Left ventricle myocardium inferior (tissue), 1 donor: ENCODE measurements at places on chromosomes 2 and 18. TPM values are rescaled to one million over a fixed set of nuclear protein-coding genes. Genes with fewer than 3 reads are reported as not detected.

DNA sequence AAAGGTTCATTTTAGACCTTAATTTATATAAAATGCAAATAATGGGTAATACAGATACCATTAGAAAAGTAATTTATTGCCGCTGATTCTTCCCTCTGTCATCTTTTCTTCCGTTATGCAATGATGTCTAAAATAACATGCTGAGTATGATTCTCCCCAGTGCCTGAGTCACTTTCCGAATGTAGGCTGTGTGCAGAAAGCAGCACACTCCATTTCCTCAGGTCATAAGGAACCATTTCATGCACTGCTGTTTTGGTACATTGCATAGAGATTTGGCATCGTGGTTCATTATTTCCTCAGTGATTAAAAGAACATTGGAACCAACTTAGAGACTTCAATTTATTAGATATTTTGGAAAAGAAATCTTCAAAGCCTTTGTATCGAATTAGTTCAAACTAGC, 173.5 kb downstream of the CDH2 start:
- H3K4me3 ChIP-seq, result no peak overlapping the region
- no peak for DNase-seq
- H3K27me3 ChIP-seq, result no peaks in the 10 kb centered on the region

DNA sequence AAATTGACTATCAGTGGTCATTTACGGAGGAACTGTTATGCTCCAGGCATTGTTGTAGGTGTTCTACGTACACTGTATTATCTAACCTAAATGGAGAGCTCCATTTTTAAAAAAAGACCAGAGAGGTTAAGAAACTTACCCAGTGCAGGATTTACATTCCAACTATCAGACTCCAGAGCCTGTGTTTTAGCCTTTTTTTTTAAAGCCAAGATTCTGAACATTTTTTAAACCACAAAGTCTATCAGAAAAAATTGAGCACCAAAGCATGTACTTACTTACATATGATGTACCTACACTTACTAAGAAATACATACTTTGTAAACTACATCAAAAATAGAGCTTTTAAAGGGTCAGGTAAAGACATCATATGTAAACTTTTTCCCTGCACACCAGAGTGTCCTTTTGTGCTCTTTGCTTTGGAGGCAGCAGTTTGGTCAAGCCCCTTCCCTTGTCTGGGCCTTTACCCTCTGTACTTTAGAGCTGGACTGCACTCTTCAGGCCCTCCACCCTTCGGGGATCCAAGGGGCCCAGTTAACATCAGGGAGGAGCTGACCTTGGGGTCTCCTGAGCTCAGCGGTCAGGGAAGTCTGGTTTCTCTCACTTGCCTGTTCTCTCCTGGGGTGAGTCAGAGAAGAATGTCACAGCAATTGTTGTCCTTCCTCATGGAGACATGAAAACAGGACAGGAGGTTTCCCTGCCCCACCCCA, 58.4 kb downstream of the ITGB1BP1 start:
- no peak overlapping the region for H3K4me3 ChIP-seq
- peaks cover 15% of the 10 kb centered on the region for H3K4me1 ChIP-seq
- no peaks in the 10 kb centered on the region for H3K27me3 ChIP-seq
- H3K27ac ChIP-seq, result no peak overlapping the region
- H3K36me3 ChIP-seq, result peaks cover 66% of the 10 kb centered on the region

DNA sequence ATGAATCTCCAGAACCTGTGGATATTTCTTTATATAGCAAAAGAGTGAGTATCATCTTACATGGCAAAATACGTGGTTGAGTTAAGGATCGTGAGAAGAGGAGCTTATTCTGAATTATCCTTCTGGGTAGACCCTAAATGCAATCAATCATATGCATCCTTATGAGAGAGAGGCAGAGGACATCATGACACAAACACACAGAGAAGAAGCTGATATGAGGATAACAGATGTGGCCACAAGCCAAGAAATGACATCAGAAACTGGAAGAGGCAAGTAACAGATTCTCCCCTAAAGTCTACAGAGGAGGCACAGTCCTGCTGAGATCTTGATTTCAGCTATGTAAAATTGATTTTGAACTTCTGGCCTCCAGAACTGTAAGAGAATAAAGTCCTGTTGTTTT, 730.2 kb upstream of the ZNF804A start:
- no peaks in the 10 kb centered on the region for H3K27me3 ChIP-seq
- no peaks in the 10 kb centered on the region for H3K4me1 ChIP-seq
- no peaks in the 10 kb centered on the region for H3K36me3 ChIP-seq

DNA sequence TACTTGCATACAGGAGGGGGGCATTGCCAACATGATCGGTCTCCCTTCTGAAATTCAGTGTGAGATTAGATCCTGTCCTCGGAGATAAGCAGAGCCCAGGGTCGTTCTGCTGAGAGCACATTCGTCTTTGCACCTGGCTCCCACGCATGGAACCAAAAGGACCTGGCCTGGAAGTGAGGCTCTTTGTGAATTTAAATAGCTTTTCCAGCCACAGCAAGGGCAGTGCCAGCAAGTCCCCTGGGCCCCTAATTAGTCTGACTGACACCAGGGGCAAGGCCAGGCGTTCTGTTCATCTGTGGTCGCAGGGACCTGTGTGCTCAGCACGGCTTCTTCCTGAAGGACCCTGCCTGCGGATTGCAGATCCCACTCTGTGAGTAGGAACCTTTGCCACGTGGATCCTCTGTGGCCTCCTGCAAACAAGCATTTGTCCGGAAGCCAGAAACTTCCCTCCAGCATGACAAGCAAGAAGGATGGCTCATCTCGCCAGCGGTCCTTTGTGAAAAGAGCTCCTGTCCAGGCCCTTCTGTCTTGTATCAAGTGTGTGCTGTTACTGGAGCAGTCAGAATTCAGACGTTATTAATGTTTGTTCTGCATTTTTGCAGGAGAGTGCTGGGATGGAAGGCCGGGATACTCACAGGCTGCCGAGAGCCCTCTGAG, 128.7 kb downstream of the TPO start:
- H3K4me1 ChIP-seq, result peaks cover 6% of the 10 kb centered on the region
- no peak for DNase-seq
- H3K27me3 ChIP-seq, result peaks cover 34% of the 10 kb centered on the region
- H3K27ac ChIP-seq, result no peak overlapping the region
- no peaks in the 10 kb centered on the region for H3K36me3 ChIP-seq

GRCh38 chr2:105279126-105279525, 37.6 kb downstream of the GPR45 start:
- no peak overlapping the region for H3K4me3 ChIP-seq
- no peaks in the 10 kb centered on the region for H3K4me1 ChIP-seq
- DNase-seq, result no peak
- H3K27ac ChIP-seq, result no peak overlapping the region
- peaks cover 92% of the 10 kb centered on the region for H3K36me3 ChIP-seq

DNA sequence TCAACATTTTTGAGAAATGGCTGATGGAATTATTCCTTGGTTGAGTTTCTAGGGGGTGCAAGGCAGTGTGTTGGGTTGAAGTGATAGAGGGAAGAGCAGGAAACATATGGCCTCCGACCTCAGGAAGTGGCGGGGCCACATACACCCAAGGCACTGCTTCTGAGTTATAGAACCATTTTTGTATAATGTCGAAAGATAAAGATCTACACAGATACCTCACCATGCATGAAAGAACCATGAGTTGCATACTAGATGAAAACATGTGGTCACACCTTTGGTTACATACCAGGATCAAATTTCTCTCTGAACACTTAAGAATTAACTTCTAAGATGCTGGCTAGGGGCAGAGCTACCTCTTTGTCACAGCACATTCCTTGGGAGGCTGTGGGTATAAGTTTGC, 23.2 kb downstream of the LAMA3 start:
- H3K27ac ChIP-seq, result no peak overlapping the region
- peaks cover 7% of the 10 kb centered on the region for H3K4me1 ChIP-seq
- no peak for DNase-seq

- peaks cover 59% of the 10 kb centered on the region for H3K4me1 ChIP-seq
- peak overlapping the region; percentile 57 for H3K27ac ChIP-seq
- no peak for DNase-seq
- H3K4me3 ChIP-seq, result no peak overlapping the region
Measured at GRCh38 chr2:168731002-168731401, 71.4 kb upstream of the NOSTRIN start.

The DSG4 gene
- total RNA-seq, result not detected

The HRH4 gene
- total RNA-seq, result 0.33 TPM

The NPAS2 gene
- 51.0 TPM for total RNA-seq

The ARHGAP25 gene
- total RNA-seq, result 5.3 TPM
